T-helper 9 cell (primary cell): ENCODE measurements at places on chromosomes 11 and 22.

GRCh38 chr11:114053406-114053805 lies 6.1 kb upstream of the ZBTB16 start:
- no peak for DNase-seq

- DNase-seq, result no peak
Measured at GRCh38 chr11:134252346-134253187, 585 bp downstream of the THYN1 start.

GRCh38 chr11:3204141-3205015 lies 14.2 kb downstream of the MRGPRG start:
- no peak for DNase-seq

DNA sequence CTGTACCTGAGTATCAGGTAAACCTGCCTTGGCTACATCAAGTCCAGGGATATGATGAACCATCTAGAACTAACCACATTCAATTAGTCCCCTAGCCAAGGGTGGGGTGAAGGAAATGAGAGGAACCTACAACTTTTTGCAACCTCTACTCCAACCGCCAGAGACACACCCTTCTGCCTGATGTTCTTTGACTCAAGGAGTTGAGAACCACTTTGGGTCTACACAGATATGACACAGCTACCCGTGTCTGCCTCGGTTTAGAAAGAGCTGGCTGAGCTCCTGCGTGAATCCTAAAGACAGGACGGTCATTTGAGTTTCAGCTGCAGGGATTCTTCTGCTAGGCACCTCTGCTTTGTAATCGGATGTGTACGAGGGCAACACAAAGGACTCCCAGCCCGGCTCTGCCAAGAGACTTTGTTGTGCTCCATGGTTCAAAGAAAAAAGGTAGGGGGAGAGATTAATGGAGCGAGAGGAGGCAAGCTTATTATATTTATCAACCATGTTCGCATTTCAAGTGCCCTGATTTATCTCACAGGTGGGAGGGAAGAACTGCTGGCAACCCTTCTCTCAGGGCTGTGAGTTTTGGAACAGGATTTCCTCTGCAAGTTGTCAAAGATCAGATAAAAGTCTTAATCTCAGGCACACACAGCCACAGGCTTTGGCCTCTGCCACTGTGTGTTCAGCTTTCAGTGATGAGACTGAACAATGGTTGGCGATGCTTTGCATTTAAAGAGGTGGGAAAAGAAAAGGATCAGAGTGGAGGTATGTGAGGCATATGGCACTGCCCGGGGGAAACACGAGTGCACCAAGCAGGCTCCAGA lies 35.1 kb downstream of the FLI1 start:
- no peak for DNase-seq

GRCh38 chr11:101129203-101129943 lies at the start of gene PGR:
Gene PGR, minus strand, starts transcription at chr11:101129813. Its CDS starts 743 bp downstream, at chr11:101129070.
- DNase-seq, result no peak
